ENCODE measurements at places on chromosomes 6 and 20.

- no peak for DNase-seq
These were observed 25.0 kb upstream of the C6orf62 start for GRCh38 chr6:24743944-24744335.

GRCh38 chr6:6729971-6730370, 141.5 kb downstream of the LY86 start:
- no peak for DNase-seq

DNA sequence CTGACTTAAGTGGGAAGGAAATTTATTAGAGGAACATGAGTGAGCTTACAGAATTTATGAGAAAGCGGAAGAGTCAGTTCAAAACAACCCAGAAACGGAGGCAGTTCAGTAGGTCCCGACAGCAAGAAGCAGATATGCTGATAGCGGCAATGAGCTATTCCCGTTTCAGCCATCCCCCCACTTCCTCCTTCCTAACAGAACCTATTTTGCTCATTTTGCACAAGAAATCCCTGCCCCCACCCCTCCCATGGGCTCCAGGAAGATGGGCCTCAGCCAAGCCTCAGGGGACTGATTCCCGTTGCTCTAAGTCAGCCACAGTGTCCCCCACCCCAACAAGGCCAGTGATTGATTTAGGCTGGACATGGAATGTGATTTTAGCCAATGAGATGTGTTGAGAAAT, 157.5 kb downstream of the CEBPB start:
- peak; percentile 63 for DNase-seq

GRCh38 chr6:160005861-160006540, 37.1 kb downstream of the IGF2R start:
- no peak for DNase-seq

GRCh38 chr6:108115598-108116058, 41.1 kb upstream of the OSTM1 start:
- peak; percentile 16 for DNase-seq

GRCh38 chr6:123901436-123901835, 97.8 kb downstream of the NKAIN2 start:
- DNase-seq, result no peak

GRCh38 chr6:19791267-19791666, 45.9 kb upstream of the ID4 start:
- no peak for DNase-seq

- DNase-seq, result no peak
These were observed 57.0 kb downstream of the UBE3D start for GRCh38 chr6:83008626-83009025.
